ENCODE measurements at places on chromosomes 5 and 9.

DNA sequence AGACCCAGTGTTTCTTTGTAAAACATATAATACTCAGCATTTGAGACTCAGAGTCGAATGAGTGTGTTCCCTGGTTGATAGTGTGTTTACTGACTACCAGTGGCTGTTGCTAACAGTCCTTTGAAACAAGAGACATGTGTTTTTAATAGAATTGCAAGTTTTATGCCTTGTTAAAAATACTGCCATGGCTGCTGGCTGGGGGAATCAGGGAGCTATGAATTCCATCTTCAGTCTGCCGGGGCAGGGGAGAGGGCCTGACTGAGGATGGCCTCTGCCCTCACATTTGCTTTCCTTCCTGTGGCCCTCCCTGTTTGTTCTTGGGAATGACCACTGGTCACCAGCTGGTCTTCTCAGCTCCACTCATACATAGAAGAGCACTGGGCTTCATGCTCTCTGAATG is 63.8 kb downstream of the PDZD2 start:
- DNase-seq = no peak

DNA sequence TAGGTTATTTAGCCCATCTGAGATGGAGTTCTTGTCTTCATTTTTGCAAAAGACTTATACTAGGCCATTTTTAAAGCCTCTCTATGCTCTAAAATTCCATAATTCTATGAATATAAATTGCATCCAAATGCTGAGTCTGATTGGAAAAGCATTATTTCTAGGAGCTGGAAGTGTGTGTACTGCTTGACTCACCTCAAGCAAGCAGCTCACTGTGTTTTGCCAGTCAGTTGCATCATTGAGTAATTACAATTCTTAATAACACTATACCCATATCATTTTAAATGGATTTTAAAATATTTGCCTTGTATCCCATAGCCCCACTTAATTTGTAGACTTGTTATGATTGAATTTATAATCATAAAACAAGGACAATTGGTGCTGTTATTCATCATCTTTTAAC is 161.0 kb downstream of the PAM start:
- DNase-seq = no peak

DNA sequence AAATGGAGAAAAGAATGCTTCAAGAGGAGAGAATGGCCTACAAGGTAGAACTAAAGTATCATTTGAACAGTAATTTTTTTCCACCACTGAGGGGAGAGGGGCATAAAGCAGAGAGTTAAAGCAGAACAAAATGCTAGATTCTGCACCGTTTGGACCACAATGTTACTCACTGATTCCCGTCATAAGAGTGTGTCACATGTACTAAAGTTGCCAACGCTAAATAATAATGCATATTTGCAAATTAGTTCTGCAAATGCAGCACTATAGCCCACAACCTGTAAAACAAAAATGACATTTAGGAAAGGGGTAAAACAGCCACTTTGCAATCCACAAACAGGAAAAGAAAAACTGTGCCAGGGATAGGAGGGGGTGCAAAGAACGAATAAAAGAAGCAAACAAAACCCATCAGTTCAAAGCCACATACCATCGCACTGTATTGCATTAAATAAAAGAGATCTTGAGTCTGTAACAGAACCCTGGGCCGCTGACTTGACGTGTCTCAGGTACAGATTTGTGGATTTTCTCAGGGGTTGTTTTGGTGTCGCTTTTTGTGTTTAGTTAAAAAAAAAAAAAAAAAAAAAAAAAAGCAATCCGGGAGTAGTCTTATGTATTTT is 7.7 kb upstream of the NFIB start:
- DNase-seq = no peak

- peak; percentile 61 for DNase-seq
These were observed 32.5 kb downstream of the FAM240B start for GRCh38 chr9:38687389-38687842.

- no peak for DNase-seq
These were observed 3.6 kb downstream of the MACROH2A1 start for GRCh38 chr5:135395451-135395850.

DNA sequence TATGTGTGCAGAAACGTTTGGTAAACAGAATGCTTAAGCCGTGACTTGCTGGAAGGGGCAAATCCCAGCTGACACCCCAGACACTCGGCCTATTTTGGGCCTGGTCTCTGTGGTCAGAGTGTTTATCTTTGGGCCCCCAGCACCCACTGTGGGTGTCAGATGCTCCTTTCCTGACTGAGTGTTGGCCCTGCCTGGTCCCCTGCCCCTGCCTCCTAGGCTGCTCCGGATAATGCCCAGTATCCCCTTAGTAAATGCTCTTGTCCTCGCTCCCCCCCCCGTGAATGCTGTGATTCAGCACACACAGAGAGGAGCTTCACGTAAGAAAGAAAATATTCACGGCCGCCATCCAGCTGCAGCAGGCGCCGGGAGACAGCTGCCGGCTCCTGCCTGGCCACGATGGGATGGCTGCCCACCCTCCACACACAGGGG is 11.3 kb upstream of the ANGPTL2 start:
- peak; percentile 28 for DNase-seq

Measured in activated CD8-positive, alpha-beta memory T cell treated with anti-CD3 and anti-CD28 coated beads, Interleukin-2, amount 50 U/mL, for 48 hours (primary cell).